NCI-H526 (cell line): ENCODE measurements at places on chromosomes 5 and 9.
A peak's percentile ranks its signal among the peaks of the same experiment; 100 is the strongest.

GRCh38 chr9:37187292-37187691 lies 66.9 kb downstream of the ZCCHC7 start:
- DNase-seq: no peak

DNA sequence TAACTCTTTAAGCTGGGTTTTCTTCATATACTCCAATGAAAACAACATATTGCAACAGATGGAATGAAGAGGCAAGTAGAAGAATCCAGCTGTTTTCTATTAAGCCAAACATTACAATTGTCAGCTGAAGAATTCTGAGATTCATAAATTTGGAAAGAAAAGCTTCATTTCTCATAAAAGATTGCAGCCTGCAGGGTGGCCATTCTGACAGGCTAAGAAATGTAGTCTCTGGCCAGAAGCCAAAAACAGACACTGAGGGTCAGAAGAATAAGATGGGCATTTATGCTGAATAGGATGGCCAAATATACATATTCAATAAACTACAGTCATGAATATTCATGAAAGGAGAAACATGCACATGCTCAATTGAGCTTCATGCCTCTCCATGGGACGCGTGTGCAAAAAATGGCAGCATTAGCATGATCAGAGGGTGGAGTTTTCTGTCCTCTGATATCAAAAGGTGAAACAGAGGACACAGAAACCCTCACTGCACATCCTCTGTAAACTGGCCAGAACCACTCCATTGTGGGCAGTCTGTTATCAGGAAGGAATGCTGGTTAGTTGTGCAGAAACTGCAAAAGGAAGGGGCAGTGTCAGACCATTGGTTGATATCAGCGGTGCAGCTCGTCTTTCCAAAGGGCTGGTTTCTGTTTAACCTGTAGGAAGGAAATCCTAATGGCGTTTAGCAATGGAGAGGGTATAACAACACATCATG lies 50.2 kb downstream of the FXN start:
- DNase-seq: no peak

DNA sequence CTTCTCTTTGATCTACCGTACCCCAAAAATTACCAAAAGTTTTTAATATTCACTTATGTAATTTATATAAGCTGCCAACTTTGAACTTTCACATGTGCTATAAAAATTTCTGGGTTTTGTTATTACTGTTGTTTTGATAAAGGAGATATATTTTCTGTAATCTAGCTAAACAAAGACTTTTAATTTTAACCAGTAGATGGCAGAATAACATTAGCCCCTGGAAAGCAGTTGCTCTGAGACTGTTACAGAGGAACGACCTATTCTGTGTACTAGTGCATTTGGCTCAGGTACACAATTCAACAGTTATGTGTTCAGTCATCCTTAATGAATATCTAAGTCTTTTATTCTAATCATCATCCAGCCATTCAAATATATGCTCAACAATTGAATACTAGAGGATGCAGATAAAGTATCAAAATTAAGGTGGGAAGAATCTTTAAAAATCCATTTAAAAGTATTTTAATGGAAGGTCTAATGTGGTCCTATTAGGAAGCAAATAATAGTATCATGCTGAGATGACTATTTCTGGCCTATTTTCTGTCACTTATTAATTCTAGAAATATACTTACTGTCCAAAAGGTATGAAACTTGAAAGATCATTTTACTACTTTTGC lies 8.6 kb downstream of the KLHL9 start:
- peak; percentile 42 for DNase-seq

- peak; percentile 39 for DNase-seq
These were observed 436.0 kb downstream of the ZNF608 start for GRCh38 chr5:124310453-124310852.

GRCh38 chr5:9545136-9545991 lies 511 bp downstream of the SEMA5A start:
- peak; percentile 56 for DNase-seq

DNA sequence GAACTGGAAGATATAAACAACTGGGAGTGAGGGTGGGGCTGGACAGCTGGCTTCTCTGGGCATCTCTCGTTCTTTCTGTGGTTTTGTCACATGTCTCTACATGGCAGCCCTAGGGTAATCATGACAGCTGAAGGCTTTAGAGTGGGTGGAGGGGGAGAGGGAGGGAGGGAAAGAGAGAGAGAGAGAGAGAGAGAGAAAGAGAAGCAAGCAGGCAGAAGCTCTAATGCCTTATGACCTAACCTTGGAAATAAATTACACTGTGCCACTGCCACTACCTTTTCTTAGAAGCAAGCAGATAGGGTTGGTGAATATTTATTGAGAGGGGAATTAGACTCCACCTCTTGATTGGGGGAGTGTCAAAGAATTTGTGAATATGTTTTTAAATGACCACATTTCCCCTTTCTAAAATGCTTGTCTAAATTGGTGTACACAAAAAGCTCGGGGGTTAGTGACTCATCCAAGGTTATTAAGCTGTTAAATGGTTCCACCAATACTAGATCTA lies 2.6 kb upstream of the DAPK1 start:
- no peak for DNase-seq

GRCh38 chr9:71036501-71036900 lies 84.9 kb downstream of the TRPM3 start:
- no peak for DNase-seq

DNA sequence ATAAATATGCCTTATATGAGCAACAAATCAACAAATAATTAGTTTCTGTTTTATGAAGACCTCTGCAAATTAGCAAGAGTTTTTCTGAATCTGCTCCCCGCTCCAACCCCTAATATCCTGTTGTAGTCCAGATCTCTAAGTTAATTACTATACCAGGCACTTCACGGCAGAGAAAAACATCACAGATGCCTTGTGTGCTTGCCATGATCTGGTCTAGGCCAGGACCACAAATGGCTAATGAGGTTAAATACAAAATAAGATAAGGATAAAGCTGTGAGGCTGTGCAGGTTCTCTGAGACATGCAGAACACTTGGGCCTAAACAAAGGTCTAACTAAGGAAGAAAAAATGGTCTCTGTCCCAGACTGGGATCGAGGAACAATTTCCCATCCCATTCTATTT lies 150.8 kb downstream of the SLIT3 start:
- no peak for DNase-seq

- no peak for DNase-seq
These were observed 52.7 kb upstream of the ELL2 start for GRCh38 chr5:96014395-96014794.

GRCh38 chr5:155299386-155300005 lies 285.9 kb downstream of the KIF4B start:
- DNase-seq: no peak

- DNase-seq: peak; percentile 11
These were observed 911 bp upstream of the PIK3R1 start for GRCh38 chr5:68214482-68215207.

- no peak for DNase-seq
These were observed 133.3 kb downstream of the FAM174A start for GRCh38 chr5:100668511-100668910.

DNA sequence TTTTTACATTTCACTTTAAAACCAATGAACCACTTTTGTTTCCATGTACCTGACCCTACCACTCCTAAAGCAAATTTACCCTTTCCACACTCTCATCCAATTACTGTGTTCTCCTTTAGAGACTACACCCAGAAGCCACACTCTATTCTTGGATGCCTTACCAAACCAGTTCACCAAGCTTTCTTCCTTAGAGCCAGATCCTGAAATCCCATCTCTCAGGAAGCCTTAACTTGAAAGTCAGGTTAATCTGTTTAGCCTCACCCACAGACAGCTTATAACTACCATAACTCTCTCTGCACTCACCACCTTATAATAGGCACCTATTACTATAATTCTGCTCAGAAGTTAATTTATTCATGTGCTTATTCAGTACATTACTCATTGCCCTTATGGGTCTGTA lies 4.3 kb downstream of the CSNK1A1 start:
- DNase-seq: no peak

DNA sequence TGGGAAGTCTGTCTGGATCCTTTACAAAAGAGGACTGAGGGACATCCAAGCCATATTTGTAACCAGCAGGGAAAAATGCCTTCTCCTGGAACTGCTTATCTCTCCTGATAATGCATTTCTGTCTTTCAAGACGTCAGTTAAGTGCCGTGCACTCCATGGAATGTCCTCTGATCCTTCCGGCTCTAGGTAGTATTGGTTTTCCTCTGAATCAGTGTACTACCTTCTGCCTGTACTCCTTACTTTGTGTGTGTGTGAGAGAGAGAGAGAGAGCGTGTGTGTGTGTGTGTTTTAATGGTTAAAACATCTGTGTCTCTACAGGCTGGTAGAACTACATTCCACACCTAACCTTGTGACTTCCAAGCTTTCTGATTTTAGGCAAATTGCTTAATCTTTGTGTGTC lies 89.9 kb downstream of the PIP5K1B start:
- no peak for DNase-seq

- DNase-seq: peak; percentile 40
These were observed at the start of gene FGD3 for GRCh38 chr9:92947268-92948037. TSS of gene FGD3 (plus strand) at chr9:92947523. CDS start at chr9:92976257, 28,734 bp downstream.

GRCh38 chr9:206481-206880 lies 8.2 kb upstream of the DOCK8 start:
- no peak for DNase-seq

DNA sequence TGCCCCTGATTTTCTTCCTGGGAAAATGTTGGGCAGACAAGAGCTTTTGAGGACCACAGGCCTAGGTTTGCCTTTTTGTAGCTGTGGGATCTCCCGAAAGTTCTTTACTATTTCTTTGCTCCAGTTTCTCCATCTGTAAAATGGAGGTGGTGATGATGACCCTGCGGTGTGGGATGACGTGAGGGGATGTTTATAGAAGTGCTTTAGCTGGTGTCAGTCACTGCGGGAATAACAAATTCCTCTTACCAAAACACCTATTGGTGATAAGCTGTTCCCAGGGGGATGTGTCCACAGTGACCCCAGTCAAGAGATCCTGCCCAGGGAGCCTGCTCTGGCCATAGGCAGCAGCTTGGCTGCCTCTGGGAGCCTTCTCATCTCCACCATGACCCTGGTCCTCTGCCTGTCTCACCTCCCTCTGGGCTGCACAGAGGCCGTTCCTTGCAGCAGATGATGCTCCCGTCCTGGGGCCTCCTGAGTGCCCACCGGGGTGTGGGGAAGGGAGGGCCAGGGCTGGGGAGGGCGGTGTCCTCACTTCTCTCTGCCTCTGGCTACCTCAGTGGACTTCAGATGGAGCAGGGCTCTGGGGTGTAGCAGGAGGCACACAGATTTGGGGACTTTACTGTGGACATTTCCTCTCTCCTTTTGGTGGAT lies 77.2 kb downstream of the COL15A1 start:
- no peak for DNase-seq

- no peak for DNase-seq
These were observed 132.9 kb downstream of the TRPM3 start for GRCh38 chr9:70988551-70988950.

DNA sequence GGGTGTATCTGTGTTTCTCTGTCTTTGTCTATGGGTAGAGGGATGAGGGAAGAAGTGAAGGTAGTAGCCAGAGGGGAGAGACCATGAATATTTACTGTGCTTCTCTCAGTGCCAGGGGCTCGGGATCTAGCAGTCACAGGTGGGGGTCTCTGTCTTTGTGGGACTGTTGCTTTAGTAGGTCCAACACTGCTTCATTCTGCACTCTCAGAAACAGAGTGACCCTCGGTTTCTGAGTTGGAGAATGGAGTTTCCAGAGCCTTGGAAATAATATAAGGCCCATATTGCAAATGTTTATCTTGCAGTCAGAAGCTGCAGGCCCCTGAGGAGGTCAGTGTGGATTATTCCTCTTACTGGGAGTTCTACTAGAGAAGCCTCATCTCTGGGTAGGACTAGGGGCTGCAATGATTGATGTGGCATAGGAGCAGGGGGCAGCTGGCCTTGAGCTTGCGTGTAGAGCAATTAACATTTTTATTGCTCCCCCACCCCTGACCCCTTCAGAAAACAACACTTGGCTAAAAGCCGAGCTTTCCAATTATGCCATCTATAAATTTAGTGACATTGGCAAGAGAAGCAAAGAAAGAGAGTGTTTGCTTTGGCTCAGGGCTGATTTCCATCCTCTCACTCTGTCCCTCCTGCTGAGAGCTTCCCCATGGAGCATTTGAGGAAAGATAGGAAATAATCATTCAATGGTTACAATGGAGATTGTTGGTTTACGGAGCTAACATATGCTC lies 55.0 kb upstream of the TRPC7 start:
- no peak for DNase-seq

DNA sequence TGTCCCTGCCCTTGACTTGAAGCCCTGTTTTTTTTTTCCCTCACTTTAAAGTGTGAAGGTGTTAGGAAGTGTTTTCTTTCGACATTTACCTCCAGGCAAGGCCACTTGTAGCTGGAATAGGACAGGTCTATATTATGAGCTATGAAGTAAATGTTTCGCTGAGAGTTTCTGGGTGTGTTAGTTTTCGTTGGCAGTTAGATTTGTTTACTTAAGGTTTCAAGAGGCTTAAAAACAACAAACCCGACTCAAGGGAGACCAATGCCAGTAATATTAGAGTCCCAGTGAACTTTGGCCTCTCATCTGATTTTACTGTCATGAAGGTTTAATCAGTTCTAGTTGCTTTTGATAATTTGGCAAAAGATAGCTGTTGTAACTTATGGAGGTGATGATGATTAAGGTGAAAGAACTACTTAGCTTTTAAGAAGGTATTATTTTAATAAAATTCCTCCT lies 25.2 kb downstream of the OCLN start:
- DNase-seq: peak; percentile 36

DNA sequence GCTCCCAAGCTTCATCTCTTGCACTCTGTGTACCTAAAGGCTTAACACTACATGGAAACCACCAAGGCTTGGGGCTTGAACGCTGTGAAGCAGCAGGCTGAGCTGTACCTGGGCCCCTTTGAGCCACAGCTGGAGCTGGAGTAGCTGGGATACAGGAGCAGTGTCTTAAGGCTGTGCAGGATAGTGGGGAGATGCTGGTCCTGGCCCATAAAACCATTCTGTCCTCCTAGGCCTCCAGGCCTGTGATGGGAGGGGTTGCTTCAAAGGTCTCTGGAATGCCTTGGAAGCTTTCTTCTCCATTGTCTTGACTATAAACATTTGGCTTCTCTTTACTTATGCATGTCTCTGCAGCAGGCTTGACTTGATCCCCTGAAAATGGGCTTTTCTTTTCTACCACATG lies 42.3 kb upstream of the DAPK1 start:
- DNase-seq: no peak

GRCh38 chr9:90086101-90086511 lies 481.3 kb downstream of the GADD45G start:
- no peak for DNase-seq

DNA sequence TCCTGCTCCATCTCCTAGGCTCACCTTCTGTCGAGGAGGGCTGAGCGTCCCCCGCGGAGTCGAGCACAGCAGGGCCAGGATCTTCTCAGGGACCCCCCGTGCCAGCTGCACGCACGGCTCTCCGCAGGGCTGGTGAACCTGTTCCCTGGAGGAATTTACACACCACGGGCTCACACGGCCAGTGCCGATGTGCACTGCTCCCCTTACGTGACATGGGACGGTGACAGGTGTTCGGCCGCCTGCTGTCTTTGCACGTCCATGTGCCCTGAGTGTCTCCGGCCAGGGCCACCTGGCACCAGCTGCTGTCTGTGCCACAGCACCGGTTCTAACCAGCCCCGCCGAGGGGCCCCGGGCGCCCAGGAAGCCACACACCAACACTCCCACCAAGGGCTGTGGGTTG lies 8.7 kb upstream of the AGPAT2 start:
- DNase-seq: no peak

- DNase-seq: no peak
These were observed 11.1 kb downstream of the PRRC2B start for GRCh38 chr9:131404987-131405386.
